ENCODE measurements at places on chromosomes 3 and 15. TPM values are rescaled to one million over a fixed set of nuclear protein-coding genes. Genes with fewer than 3 reads are reported as not detected.

DNA sequence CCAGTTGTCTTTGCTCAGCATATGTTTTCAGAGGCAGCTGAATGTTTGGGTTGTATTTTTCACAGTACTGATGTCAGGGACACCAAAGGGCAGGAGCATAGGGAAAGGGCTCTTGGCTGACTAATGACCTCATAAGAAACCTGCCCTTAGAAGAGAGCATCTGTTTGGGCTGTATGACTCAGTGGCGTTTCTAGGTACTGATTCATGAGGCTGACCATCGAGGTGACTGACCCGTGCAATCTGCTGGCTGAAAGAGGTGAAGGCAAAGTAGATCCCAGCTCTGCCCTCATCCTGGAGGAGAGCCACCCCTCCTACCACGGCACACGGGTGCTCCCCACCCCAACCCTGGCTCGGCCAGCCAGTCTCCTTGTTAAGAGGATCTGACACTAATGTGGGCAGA, 8.3 kb downstream of the LMCD1 start:
- no peak overlapping the region for H3K4me3 ChIP-seq
- peak; percentile 57 for DNase-seq
- H3K27ac ChIP-seq, result no peak overlapping the region
- no peaks in the 10 kb centered on the region for H3K27me3 ChIP-seq
- peaks cover 16% of the 10 kb centered on the region for H3K4me1 ChIP-seq

DNA sequence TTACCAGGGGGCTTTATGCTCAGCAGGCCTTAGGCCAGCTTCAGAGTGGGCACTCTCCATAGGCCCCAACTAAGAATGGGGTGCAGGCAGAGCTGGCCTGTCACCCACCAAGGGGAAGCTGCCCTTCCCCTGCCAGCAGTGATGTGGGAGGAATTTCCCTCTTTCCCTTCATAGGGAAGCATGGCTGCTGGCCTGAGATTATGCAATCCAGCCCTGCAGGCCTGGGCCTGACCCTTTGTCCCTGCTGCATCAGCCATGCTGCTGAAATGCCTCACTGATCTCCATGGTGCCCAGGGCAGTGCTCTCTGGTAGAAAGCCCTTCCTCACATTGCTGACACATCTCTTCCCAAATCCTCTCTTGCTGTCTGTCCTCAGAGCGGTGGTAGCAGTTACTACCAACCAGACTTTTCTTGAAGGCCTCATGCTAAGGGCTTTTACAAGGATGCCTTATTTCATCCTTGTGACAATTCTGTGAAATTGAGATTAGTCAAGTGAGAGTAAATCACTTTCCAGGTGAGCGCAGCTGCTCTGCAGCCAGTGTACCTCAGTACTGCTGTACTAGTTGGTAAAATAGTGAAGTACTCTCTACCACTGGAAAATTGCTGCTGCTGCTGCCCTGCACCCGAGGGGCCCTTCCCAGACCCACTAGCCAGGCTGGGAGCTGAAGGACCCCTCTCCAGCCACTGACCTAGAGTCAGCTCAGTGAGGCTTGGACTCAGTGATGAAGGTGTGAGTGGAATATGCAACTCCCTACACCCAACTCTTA, 33.8 kb downstream of the MRAS start:
- H3K27me3 ChIP-seq, result no peaks in the 10 kb centered on the region
- H3K4me1 ChIP-seq, result peaks cover 27% of the 10 kb centered on the region
- H3K4me3 ChIP-seq, result no peak overlapping the region

- peaks cover 32% of the 10 kb centered on the region for H3K36me3 ChIP-seq
- no peak overlapping the region for H3K4me3 ChIP-seq
- H3K27me3 ChIP-seq, result no peaks in the 10 kb centered on the region
- H3K4me1 ChIP-seq, result peaks cover 7% of the 10 kb centered on the region
- H3K27ac ChIP-seq, result no peak overlapping the region
These were observed 17.0 kb downstream of the ANKRD63 start for GRCh38 chr15:40265875-40266274.

- H3K4me3 ChIP-seq, result no peak overlapping the region
- peaks cover 36% of the 10 kb centered on the region for H3K27me3 ChIP-seq
- H3K27ac ChIP-seq, result no peak overlapping the region
- DNase-seq, result no peak
These were observed 231.4 kb upstream of the WNT5A start for GRCh38 chr3:55718521-55718921.

VGLL3 gene
- 6.3 TPM for total RNA-seq

AMT gene
- total RNA-seq, result 4.9 TPM

- H3K27ac ChIP-seq, result no peak overlapping the region
- H3K4me1 ChIP-seq, result no peaks in the 10 kb centered on the region
- peaks cover 65% of the 10 kb centered on the region for H3K27me3 ChIP-seq
- H3K36me3 ChIP-seq, result no peaks in the 10 kb centered on the region
These were observed 34.1 kb upstream of the POLG start for GRCh38 chr15:89368566-89369223.

DNA sequence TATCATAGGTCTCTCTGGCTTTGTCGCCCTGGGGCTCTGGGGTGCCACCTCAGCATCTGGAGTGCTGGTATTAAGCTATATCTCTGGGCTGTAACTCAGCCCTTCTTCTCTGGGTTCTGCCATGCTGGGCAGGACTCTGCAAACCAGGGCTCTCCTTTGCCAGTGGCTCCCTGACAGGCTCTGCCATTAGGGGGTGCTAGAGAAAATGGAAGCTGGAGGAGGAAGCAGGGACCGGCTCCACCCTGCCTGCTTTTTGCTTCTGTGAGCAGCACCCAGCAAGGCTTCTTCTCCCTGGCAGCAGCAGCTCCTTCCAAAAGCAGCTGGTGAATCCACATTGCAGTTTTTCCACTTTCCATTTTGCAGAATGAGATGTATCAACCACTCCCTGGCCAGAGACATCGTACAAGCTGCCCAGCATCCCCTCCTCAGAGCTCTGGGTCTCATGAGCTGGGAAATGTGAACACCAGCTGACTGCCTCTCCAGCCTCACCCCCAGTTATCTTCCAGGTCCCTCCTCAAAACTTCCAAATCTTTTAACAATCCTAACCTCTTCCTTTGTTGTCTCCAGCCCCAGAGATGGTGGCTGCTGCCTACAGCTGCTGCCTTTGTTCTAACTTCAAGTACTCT, 165.0 kb downstream of the ABHD5 start:
- H3K4me1 ChIP-seq, result peaks cover 22% of the 10 kb centered on the region
- H3K27me3 ChIP-seq, result peaks cover 11% of the 10 kb centered on the region
- no peak overlapping the region for H3K27ac ChIP-seq
- H3K36me3 ChIP-seq, result peaks cover 5% of the 10 kb centered on the region

- H3K4me3 ChIP-seq, result no peak overlapping the region
- no peak overlapping the region for H3K27ac ChIP-seq
- H3K4me1 ChIP-seq, result peaks cover 21% of the 10 kb centered on the region
- H3K27me3 ChIP-seq, result no peaks in the 10 kb centered on the region
These were observed 6.1 kb downstream of the CRYBG3 start for GRCh38 chr3:97827741-97828471.
